ENCODE measurements at places on chromosomes 5 and 9.

DNA sequence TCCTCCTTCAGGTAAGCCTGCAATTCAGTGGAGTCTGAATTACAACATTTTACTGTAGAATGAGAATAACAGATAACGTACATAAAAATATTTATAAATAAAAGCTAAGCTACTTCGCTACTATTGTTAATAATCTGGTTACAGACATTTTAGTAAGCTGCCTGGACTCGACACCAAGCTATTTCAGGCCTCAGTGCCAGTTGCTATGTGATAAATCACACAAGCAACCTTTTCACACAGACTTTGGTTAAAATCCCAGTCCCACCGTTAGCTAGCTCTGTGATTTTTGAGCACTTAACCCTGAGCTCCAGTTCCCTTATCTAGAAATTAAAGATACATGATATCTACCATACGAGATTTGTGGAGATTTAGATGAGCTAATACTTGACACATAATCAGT lies 99.9 kb downstream of the RFK start:
- DNase-seq, result no peak
- H3K4me3 ChIP-seq, result no peak overlapping the region
- peaks cover 19% of the 10 kb centered on the region for H3K4me1 ChIP-seq

GRCh38 chr5:170293273-170293672 lies 4.3 kb downstream of the LCP2 start:
- peaks cover 20% of the 10 kb centered on the region for H3K36me3 ChIP-seq
- peaks cover 12% of the 10 kb centered on the region for H3K27me3 ChIP-seq
- peaks cover 15% of the 10 kb centered on the region for H3K4me1 ChIP-seq
- H3K4me3 ChIP-seq, result no peak overlapping the region

- H3K27ac ChIP-seq, result peak overlapping the region; percentile 80
- DNase-seq, result no peak
- H3K27me3 ChIP-seq, result no peaks in the 10 kb centered on the region
- peaks cover 49% of the 10 kb centered on the region for H3K4me1 ChIP-seq
- no peak overlapping the region for H3K4me3 ChIP-seq
Measured at GRCh38 chr5:52690236-52690768, 97.4 kb upstream of the ITGA1 start.

GRCh38 chr5:149374801-149375200 lies 4.3 kb downstream of the IL17B start:
- peaks cover 4% of the 10 kb centered on the region for H3K4me1 ChIP-seq
- no peaks in the 10 kb centered on the region for H3K36me3 ChIP-seq
- H3K27me3 ChIP-seq, result no peaks in the 10 kb centered on the region
- no peak for DNase-seq
- H3K27ac ChIP-seq, result no peak overlapping the region

- H3K4me1 ChIP-seq, result no peaks in the 10 kb centered on the region
- H3K36me3 ChIP-seq, result no peaks in the 10 kb centered on the region
- no peak overlapping the region for H3K4me3 ChIP-seq
- H3K27ac ChIP-seq, result no peak overlapping the region
- DNase-seq, result no peak
Measured at GRCh38 chr5:72410688-72411295, 90.6 kb downstream of the PTCD2 start.

DNA sequence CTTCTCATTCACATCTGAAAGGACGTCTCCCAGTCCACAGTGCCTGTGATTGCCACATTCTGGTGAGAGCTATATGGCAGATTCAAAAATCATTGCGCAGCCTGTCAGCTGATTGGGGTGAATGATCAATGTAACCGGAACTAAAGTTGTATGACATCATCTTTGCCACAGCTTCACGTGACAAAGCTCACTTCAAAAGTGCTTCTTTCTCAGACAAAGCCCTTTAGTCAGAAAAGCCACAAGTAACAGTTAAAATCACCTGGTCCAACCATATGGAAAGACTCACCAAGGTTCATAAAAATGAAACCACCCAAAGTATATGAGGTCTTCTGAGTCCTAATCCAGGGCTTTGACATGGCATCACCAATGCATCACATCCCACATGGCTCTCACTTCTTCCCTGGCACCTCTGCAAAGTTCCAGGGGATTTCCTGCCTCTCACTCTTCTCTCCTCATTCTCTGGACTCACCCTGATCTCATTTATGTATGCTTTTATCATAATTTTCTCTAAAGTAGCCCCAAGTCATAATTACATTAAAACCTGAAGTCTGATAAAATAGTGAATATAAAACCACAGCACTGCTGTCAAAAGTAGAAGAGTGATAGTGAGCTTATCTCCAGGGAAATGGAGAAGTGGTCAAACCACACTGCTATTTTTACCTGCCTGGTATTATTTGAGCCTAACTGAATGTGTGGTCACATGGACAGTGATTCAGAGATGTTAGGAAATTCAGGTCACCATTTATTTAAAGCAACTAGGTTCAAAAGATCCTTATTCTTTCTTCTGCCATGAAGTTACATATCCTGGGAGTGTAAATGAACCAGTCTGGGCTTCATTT lies 193.1 kb upstream of the PTGER4 start:
- H3K36me3 ChIP-seq, result no peaks in the 10 kb centered on the region
- DNase-seq, result no peak
- H3K4me3 ChIP-seq, result no peak overlapping the region
- H3K27me3 ChIP-seq, result no peaks in the 10 kb centered on the region

DNA sequence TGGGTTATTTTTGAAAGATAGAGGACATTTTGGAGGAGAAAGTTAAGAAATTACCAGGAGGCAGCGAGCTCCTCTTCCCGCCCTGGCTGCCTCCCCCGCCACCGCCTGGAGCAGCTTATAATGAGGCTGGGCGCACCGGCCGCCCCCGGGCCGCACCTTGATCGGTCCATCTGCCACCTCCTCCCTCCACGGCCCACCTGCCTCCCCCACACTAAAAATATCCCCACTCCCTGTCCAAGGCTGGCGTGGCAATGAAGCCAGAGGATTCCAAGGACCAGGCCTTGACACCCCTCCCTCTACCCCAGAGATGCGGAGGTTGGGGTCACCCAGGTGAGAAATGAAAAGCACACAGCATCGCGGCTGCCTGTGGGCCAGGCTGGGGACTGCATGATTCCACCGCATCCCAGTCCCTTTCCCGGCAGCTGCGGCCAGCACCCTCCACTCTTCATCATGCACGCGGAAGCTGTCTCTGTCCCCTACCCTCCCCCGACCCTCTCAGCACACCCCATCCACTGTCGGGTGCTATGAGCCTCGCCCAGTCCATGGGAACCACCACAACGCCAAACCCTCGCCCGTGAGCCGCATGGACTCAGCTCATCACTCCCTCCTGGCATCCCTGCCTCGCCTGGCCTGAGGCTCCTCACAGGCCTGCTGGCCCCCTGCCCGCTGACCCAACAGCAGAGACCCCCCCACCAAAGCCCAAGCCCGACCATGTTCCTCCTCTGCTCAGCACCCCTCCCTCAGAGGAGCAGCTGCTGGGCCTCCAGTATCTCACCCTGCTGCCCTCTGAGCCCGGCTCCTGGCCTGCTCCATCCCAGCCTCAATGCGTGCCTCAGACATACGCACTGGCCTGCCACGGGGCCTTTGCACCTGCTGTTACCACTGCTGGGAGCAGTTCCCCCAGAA lies 50.0 kb downstream of the SARDH start:
- no peak overlapping the region for H3K4me3 ChIP-seq
- no peak for DNase-seq
- H3K27me3 ChIP-seq, result no peaks in the 10 kb centered on the region
- H3K36me3 ChIP-seq, result no peaks in the 10 kb centered on the region
- H3K4me1 ChIP-seq, result peaks cover 2% of the 10 kb centered on the region
- H3K27ac ChIP-seq, result no peak overlapping the region

DNA sequence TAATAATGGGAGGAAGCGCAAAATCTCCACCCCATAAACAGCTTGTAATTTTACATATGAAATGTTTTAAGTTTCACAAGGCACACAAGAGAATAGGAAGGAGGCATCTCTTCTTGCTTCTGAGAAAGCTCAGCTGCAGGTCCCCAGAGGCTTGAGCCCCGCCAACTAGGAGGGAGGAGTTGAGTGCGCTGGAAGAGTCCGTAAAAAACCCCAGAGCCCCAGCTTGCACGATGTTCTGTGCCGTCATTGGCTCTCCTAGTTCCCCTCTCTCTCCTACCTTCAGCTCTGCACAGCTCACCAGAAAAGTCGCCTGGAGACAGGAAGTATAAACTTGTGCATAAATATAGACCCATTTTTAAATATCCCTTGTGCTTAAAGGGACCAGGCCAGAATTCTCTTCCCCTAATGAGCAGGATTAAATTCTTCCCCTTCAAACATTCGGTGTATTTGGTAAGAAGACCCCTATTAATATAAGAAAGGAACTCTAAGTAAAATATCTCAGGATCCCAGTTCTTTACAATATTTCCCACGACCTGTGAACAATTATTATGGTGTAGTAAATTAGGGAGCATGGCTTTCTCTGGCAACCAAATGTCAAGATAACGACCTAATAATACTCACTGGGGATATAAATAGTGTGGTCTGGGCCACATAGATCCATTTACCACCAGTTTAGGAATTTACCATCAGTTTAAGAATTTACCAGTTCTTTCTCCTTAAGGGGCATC lies 13.7 kb downstream of the GLRX start:
- no peak overlapping the region for H3K4me3 ChIP-seq
- H3K27me3 ChIP-seq, result no peaks in the 10 kb centered on the region
- H3K27ac ChIP-seq, result no peak overlapping the region
- H3K4me1 ChIP-seq, result peaks cover 46% of the 10 kb centered on the region

- H3K4me1 ChIP-seq, result peaks cover 21% of the 10 kb centered on the region
- no peaks in the 10 kb centered on the region for H3K36me3 ChIP-seq
- no peaks in the 10 kb centered on the region for H3K27me3 ChIP-seq
- H3K4me3 ChIP-seq, result no peak overlapping the region
Measured at GRCh38 chr5:139131465-139131864, 66.7 kb downstream of the SIL1 start.

GRCh38 chr5:15796557-15796956 lies 296.6 kb downstream of the FBXL7 start:
- peaks cover 45% of the 10 kb centered on the region for H3K4me1 ChIP-seq
- H3K27me3 ChIP-seq, result no peaks in the 10 kb centered on the region
- no peak overlapping the region for H3K27ac ChIP-seq
- H3K4me3 ChIP-seq, result no peak overlapping the region

DNA sequence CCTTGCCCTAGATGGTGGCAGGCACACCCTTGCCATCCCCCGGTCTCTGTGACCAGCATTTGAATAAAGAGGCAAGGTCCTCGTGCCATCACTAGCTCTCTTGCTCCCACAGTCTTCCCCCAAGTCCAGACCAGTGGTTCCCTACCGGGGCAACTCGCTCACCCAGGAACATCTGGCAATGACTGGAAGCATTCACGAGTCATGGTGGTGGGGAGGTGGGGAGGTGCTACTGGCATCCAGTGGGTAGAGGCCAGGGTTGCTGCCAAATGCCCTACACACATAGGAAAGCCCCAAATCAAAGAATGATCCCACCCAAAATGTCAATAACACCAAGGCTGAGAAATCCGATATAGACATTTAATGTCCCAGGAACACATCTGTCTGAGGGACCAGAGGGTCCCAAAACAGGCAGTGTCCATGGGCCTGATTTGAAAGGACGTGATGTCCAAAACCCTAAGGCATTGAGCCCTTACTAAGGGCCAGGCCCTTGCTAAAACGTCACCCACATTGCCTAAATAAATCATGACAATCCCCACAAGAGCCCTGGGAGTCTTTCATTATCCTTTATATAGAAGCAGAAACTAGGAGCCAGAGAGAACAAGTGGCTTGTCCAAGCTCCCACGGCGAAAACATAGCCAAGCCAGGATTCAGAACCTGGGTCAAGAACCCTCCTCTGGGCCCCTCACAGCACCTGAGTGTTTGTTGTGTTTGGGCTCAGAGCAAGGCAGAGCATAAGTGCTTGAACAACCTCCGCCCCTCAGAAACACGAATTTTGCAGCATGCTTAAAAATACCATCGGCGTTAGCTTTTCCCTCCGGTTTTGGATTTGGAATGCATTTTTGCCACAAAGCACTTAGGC lies 119.3 kb upstream of the WWC1 start:
- H3K27me3 ChIP-seq, result no peaks in the 10 kb centered on the region
- DNase-seq, result no peak
- H3K27ac ChIP-seq, result no peak overlapping the region
- no peak overlapping the region for H3K4me3 ChIP-seq

- no peak overlapping the region for H3K27ac ChIP-seq
- no peak for DNase-seq
- H3K4me3 ChIP-seq, result no peak overlapping the region
- peaks cover 32% of the 10 kb centered on the region for H3K36me3 ChIP-seq
- no peaks in the 10 kb centered on the region for H3K4me1 ChIP-seq
Measured at GRCh38 chr5:33841891-33842290, 49.9 kb downstream of the ADAMTS12 start.

DNA sequence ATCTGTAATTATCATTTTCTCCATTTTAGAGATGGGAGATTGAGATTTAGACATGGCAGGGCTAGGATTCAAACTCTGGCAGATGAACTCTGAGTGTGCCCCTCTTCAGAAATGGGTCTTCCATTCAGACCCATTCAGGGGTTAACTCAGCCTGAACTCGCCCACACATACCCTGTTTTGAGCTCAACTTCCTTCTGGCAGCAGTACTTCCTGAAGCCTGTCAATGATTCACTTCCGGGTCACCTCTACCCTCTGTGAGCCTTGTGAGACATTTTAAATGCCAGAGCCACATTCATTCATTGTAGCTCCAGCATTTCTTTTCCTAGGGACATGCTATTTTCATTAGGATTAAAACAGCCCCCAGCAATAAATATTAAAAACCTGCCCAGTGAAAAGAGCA lies 209.3 kb upstream of the SLC24A2 start:
- H3K4me1 ChIP-seq, result peaks cover 8% of the 10 kb centered on the region
- DNase-seq, result no peak
- H3K4me3 ChIP-seq, result no peak overlapping the region
- no peak overlapping the region for H3K27ac ChIP-seq
- H3K27me3 ChIP-seq, result no peaks in the 10 kb centered on the region

GRCh38 chr5:150556859-150557508 lies 49.1 kb downstream of the NDST1 start:
- peaks cover 15% of the 10 kb centered on the region for H3K4me1 ChIP-seq
- no peak for DNase-seq
- H3K4me3 ChIP-seq, result no peak overlapping the region
- no peaks in the 10 kb centered on the region for H3K27me3 ChIP-seq

DNA sequence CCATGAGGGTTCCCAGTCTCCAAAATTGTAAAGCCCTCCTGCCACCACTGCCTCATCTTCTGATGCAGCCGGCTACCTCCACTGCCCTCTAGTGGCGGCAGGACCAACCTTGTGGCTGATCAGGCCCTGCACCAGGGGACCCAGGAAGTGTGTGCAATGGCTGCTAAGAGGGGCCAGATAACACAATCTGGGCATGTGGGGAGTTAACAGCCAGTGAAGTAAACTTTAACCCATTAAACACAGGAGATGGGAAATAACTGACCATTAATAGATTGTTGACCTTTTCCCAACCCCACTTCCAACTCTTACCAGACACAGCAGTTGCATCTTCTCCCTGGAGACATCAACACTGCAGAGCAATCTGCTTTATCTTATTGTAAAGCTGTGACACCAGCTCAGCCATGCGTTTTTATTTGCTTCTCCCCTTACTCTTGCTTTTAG lies 63.3 kb downstream of the FREM1 start:
- H3K4me1 ChIP-seq, result 0 out of 2 replicates have a peak, but pooled peaks cover 3% of the 10 kb centered on the region
- DNase-seq, result peak; percentile 90
- no peak overlapping the region for H3K4me3 ChIP-seq
- peaks cover 9% of the 10 kb centered on the region for H3K36me3 ChIP-seq
